ENCODE measurements at places on chromosomes 3 and 15.

- no peak for DNase-seq
Observed at GRCh38 chr3:128413003-128413370, 53.7 kb downstream of the DNAJB8 start.

GRCh38 chr3:124007186-124007585, 15.3 kb upstream of the ROPN1 start:
- no peak for DNase-seq

DNA sequence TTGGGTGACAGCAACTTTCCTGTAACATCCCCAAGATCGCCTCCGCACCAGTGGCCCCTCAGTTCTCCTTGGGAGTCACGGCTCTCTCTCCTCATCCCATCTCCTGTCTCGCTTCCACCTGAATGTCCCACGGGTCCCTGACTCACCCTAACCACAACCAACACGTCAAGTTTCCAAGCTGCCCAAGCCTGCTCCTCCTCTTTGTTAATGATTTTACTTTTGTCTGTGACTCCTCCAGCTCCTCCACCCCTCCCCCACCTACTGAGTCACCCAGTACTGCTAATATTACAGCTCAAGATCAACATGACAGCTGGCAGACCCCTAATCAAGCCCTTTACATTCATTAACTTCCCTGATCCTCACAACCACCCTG, 39.3 kb downstream of the BDH1 start:
- DNase-seq: peak; percentile 44

- no peak for DNase-seq
Observed at GRCh38 chr15:75449585-75450306, 1.7 kb downstream of the SIN3A start.

GRCh38 chr3:49657208-49657915, 16.8 kb upstream of the APEH start:
- no peak for DNase-seq

GRCh38 chr15:48695827-48696573, 50.5 kb upstream of the FBN1 start:
- no peak for DNase-seq

Data from activated CD4-positive, alpha-beta T cell treated with anti-CD3 and anti-CD28 coated beads, Interleukin-2, amount 50 U/mL, for 4 hours (primary cell).